ENCODE measurements at places on chromosomes 11 and 22.

- peak; percentile 6 for DNase-seq
Observed at GRCh38 chr22:19679522-19680101, 34.7 kb upstream of the SEPTIN5 start.

DNA sequence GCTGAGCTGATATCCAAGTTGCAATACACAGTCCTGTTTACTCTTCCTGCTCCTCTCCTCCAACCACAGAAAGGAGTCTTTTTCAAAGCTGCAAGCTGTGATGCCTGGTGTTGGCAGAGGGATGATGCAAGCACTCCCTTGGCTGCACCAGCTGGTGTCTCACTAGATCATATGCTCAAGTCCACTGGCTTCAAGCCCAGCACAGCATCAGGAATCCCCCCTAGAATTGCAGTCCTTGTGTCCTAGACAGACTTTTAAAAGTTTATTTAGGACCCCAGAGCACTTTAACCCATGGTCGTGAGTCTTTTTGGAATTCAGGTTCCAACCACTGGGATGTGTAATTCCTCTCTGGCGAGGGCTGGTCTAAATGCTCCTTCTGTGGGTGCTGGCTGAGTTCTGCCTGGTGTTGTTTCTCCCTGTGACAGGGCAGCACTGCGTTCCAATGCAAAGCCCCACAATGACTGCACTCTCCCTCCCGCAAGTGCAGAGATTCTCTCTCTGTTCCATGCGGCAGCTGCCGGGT lies 1.9 kb upstream of the HEPN1 start:
- no peak for DNase-seq

GRCh38 chr11:59776210-59777066 lies 21.3 kb downstream of the STX3 start:
- DNase-seq: no peak

- no peak for DNase-seq
Observed at GRCh38 chr22:29433856-29434255, 4.5 kb upstream of the RFPL1 start.

GRCh38 chr11:118838905-118839553 lies 44.7 kb upstream of the CXCR5 start:
- no peak for DNase-seq

DNA sequence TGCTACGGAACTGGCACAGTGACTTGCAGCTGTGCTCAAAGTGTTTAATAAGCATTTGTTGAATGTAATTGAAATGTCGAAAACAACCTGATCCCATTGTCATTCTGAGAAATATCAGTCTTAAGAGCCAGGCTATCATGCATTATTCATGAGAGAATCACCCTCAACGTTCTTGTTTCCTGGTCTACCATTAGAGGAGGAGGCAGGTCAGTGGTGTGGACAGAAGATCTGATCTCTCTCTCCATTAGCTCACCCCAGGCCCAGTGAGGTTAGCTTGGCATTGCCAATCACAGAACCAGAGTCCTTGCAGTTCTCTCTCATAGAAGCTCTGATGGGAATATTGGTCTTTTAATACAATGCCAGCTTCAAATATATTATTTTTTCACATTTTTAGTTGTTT lies 121.1 kb upstream of the SPON1 start:
- DNase-seq: no peak

GRCh38 chr11:130888790-130889189 lies 27.5 kb downstream of the SNX19 start:
- no peak for DNase-seq

DNA sequence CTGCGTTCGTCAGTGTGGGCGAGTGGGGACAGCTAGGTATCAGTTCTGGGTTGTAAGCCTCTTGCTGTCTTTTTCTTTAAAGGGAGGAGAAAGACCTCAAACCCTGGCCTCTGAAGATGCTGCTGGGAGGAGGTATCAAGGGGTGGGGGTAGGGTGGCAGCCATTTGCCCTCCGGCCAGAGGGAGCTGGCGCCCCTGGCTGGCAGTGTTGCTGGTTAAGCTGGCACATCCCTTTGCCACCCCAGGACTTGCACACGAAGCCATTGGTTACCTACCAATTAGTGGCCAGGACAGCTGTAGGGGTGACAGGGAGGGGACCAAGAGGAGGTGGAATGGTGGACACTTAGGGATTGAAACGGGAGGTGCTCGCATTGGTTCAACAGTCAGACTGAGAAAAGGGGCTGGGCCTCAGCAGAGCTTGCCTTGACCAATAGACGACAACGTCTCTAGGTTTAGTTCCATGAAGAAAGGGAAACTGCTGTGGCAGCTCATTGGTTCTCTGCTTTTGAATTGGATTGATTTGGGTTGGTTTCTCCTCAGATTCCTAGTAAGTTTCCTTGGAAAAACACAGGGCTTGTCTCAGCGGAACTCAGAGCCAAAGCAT lies 77.9 kb downstream of the ST3GAL4 start:
- DNase-seq: no peak

- DNase-seq: no peak
Observed at GRCh38 chr11:60252213-60253108, 9.5 kb upstream of the MS4A4E start.

- no peak for DNase-seq
Observed at GRCh38 chr11:24842308-24842707, 345.5 kb downstream of the LUZP2 start.

DNA sequence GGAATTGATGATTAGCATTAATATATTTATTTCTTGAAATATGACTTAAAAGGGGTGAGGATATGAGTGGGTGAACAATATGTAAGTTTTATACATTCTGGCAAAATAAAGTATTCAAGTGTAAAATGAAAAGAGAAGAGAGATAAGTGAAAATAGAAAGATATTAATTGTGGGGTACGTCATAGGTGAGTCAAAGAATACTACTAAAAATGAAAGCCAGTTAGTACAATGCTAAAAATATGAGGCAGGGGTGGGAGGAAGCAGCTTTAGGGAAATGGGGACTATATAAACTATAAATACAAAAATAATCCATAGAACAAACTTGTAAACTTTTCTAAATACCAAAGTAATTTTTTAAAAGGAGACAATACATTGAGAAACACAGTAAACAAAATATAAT lies 661.4 kb downstream of the CNTN5 start:
- no peak for DNase-seq

DNA sequence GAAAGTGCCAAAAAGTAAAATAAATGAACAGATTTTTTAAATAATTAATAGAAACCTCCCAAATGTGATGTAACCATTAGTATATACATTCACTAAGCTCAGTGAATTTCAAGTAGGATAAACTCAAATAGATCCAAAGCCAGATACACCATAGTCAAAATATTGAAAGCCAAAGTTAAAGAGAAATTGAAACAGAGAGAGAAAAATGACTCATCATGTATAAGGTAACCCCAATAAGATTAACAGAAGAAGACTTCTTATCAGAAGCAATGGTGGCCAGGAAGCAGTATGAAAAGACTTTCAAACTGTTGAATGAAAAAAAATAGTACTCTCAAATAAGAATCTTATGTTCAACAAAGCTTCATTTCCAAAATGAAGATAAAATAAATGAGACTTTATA lies 70.5 kb downstream of the LUZP2 start:
- DNase-seq: no peak

DNA sequence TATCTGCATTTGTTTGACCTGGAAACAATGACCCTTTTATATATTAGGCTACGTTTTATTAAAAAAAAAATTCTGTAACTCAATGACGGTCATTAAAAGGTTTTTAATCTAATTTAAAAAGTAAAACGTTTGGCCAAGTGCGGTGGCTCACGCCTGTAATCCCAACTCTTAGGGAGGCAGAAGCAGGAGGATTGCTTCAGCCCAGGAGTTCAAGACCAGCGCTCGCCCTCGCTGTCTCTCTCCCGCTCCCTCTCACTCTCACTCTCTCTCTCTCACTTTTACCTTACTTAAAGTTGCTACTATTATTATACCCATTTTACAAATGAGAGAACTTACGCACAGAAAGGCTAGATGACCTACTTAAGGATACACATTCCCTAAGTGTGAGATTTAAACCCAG lies 814 bp upstream of the NARS2 start:
- no peak for DNase-seq

DNA sequence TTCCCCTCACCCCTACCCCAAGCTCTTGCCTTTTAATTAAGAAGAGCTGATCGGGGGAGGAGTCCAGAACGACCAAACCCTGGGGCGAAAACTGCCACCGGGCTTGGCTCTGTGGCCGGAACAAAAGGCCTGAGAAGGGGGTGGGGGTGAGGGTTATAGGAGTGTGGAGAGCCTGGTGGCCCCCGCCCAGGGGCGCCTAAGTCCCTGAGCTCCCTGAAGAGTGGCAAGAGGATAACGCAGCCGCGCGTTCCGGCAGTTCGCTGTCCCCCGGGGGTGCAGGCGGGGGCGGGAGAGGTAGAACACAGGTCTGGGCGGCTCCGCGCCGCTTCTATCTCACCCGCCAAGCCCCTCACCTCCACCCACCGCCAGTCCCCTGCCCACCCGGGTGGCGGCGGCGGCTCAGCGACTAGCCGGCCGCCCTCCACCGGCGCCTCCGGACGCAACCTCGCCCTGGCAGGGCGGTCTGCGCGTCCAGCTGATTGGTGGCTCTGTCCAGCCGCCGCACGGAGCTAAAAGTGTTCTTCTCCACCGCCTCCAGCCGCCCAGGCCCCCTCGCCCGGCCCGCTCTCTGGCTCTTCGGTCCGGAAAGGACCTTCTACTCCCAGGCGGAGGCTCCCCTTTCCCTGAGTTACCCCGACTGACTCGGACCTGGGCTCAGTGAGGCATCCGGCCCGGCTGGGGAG lies 18.7 kb upstream of the BDNF start:
- DNase-seq: no peak

Measured in stimulated activated CD8-positive, alpha-beta memory T cell treated with anti-CD3 and anti-CD28 coated beads, Interleukin-12 subunit alpha, Interleukin-12 subunit beta, amount 100 ng/mL, for 4 hours (primary cell).